ENCODE measurements at places on chromosomes 11 and 22. TPM values are rescaled to one million over a fixed set of nuclear protein-coding genes. Genes with fewer than 3 reads are reported as not detected.

DNA sequence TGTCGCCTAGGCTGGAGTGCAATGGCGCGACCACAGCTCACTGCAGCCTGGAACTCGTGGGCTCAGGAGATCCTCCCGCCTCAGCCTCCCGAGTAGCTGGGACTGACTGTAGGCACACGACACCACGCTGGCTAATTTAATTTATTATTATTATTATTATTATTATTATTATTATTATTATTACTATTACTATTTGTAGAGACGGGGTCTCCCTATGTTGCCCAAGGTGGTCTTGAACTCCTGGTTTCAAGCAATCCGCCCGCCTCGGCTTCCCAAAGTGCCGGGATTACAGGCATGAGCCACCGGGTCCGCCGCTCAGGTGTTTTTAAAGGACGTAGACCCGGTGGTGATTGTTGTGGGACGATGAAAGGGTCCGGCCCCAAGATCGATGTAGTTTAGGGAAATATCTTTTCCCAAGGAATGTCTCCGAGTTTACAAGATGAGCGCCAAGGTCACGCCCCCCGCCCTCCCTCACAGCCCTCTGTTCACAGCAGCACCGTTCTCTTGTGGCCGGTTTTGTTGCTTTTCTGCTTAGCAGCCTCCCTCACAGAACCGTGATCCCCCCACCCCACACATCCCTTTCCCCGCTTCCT, 728 bp upstream of the POGLUT3 start:
- no peak for DNase-seq

- DNase-seq = no peak
Observed at GRCh38 chr11:1819074-1819473, 15.7 kb upstream of the SYT8 start.

- no peak for DNase-seq
Observed at GRCh38 chr11:30387891-30388861, 65.3 kb downstream of the ARL14EP start.

DNA sequence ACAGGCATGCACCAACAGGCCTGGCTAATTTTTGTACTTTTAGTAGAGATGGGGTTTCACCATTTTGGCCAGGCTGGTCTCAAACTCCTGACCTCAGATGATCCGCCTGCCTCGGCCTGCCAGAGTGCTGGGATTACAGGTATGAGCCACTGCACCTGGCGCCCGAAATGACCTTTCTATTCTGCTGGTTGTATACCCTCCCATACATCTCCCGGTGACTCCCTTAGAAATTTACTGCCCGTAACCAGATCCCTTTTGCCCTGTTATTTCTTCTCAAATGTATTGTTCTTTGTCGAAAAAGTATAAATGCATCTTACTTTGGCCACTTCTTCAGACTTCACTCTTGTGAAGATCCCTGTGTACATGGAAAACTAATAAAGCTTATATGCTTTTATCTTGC, 22.0 kb downstream of the MCHR1 start:
- DNase-seq = no peak

- DNase-seq = no peak
Observed at GRCh38 chr22:22025320-22026156, 43.0 kb upstream of the TOP3B start.

- DNase-seq = no peak
Observed at GRCh38 chr11:100687054-100687629, at the start of gene ARHGAP42. Gene ARHGAP42 (plus strand): TSS chr11:100687288. CDS start chr11:100687679, 391 bp downstream.

GRCh38 chr11:34502949-34503348, 10.6 kb downstream of the ELF5 start:
- no peak for DNase-seq

GRCh38 chr11:7889985-7890384, 41.1 kb downstream of the OR10A6 start:
- no peak for DNase-seq

- DNase-seq = no peak
Observed at GRCh38 chr11:44766112-44766971, 39.6 kb downstream of the TSPAN18 start.

- DNase-seq = no peak
Observed at GRCh38 chr11:73734993-73735392, 25.9 kb downstream of the RAB6A start.

GRCh38 chr11:45411228-45411946, 125.2 kb upstream of the SYT13 start:
- DNase-seq = no peak

GRCh38 chr11:75810637-75811390, 4.2 kb upstream of the UVRAG start:
- no peak for DNase-seq

GRCh38 chr11:86798988-86799387, 1.4 kb upstream of the PRSS23 start:
- DNase-seq = no peak

DNA sequence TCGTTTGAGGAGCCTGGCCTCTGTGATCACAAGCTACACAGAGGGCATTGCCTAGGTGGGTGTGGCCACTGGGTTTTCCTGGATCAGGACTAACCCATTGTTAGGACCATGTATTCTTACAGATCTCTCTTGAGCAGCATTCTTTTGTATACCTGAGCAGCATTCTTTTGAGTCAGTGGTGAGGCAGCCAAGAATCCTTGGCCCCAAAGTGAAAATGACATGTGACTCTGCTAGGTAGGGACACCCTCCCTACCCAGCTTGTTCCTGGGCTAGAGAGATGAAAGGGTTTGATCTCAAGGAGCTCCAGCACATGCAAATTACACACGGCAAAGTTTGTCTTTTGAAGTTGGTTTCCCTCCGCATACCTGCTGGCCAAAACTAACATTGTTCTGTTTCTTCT, 55.0 kb upstream of the HORMAD2 start:
- no peak for DNase-seq

GRCh38 chr11:93289782-93290463, 40.6 kb upstream of the DEUP1 start:
- no peak for DNase-seq

DNA sequence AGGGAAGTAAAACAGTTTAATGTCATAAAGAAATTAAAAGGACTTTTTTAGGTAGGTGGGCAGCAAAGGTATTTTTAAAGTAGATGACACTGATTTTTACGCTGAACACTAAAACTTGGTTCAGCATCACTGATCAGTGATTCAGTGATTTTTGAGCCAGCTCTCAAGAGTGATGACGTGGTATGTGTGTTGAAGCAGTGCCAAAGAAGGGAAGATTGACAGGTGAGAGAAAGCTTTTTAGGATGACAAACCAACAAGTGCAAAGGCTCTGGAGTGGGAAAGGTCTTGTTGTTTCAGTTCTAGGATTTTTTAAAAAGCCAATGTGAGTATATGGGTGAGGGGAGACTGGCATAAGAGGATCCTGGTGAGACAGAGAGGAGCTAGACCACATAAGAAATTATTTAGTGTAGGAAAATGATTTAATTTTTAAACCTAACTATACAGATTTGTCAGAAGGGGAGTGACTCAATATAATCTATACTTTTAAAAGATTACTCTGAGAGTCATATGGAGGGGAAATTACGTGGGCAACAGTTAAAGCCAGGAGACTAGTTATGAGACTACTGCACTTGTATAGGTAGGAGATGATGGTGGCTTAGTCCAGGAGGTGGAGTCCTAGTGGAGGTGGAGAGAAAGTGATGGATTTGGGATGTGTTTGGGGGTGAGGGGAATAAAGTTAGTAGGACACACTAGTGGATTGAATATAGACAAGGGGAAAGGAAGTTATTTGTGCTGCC, 17.6 kb upstream of the CALCB start:
- no peak for DNase-seq

- DNase-seq = no peak
Observed at GRCh38 chr11:82405421-82405820, 328.2 kb downstream of the FAM181B start.

DNA sequence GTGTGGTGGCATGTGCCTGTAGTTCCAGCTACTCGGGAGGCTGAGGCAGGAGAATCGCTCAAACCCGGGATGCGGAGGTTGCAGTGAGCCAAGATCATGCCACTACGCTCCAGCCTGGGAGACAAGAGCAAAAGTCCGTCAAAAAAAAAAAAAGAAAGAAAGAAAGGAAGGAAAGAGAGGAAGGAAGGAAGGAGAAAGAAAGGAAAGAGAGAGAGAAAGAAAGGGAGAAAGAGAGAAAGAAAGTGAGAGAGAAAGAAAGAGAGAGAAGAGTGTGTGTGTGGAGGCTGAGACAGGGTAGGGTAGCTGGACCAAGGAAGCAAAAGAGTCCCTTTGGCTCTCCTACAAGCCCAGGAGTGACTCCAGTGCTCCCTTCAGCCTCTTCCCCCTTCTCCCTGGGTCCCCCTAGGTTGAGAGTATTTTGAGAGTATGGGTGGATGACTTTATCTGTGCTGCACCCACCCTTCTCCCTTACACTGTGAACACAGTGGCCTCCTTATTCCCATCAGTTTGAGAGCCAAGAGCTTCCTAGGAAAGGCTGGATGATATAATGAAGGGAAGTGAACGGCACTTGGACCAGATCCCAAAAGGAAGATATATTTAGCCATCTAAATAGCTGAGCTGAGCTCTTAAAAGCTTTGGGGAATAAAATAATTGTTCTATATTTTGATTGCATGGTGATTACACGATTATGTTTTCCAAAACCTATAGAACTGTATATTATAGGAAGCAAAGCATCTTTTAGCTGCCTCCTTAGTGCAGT, 9.5 kb upstream of the DENND5A start:
- DNase-seq = no peak

- DNase-seq = no peak
Observed at GRCh38 chr11:69369945-69370344, 76.0 kb downstream of the MYEOV start.

- no peak for DNase-seq
Observed at GRCh38 chr22:36743591-36744412, 32.1 kb downstream of the IFT27 start.

Gene CCDC87
- polyA plus RNA-seq = 0.09 TPM

Gene THY1
- 2.4 TPM for polyA plus RNA-seq

Gene CTTN
- polyA plus RNA-seq = 184 TPM

Gene ACER3
- 36.1 TPM for polyA plus RNA-seq

Gene HEPN1
- polyA plus RNA-seq = not detected
